GM23248 (cell line): ENCODE measurements at places on chromosomes 6 and 20.
A peak's percentile ranks its signal among the peaks of the same experiment; 100 is the strongest.

DNA sequence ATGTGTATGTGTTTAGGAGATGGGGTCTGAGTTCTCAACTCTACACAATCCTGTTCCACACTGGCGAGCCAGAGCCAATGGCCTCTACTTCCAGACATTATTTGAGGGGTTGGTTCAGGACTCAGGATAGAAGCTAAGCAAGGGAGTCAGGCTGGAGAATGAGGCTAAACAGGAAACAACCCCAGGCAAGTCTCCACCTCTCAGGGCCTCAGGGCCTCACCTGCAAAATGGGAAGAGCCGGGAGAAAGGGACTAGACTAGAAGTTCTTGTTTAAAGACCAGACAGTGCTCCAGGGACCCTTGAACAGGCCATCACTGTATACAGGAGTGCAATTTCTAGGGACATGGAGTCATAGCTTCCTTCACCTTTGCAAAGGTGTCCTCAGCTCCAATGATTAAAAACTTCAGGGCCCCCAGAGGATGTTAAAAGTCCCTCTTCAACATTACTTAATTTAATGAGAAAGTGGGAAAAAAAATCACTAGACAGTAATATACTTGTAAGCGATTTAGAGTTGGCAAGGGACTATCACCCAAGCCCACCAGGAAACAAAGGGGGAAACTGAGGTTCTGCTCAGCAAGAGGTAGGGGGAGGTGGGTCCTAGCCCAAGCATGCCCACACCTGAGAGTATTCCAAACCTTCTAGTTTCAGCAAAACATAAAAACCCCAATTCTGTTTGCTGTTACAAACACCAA, 41.7 kb downstream of the ZMYND8 start:
- no peak for DNase-seq

- peak; percentile 82 for DNase-seq
Measured at GRCh38 chr6:21593927-21594415, 420 bp downstream of the SOX4 start.

DNA sequence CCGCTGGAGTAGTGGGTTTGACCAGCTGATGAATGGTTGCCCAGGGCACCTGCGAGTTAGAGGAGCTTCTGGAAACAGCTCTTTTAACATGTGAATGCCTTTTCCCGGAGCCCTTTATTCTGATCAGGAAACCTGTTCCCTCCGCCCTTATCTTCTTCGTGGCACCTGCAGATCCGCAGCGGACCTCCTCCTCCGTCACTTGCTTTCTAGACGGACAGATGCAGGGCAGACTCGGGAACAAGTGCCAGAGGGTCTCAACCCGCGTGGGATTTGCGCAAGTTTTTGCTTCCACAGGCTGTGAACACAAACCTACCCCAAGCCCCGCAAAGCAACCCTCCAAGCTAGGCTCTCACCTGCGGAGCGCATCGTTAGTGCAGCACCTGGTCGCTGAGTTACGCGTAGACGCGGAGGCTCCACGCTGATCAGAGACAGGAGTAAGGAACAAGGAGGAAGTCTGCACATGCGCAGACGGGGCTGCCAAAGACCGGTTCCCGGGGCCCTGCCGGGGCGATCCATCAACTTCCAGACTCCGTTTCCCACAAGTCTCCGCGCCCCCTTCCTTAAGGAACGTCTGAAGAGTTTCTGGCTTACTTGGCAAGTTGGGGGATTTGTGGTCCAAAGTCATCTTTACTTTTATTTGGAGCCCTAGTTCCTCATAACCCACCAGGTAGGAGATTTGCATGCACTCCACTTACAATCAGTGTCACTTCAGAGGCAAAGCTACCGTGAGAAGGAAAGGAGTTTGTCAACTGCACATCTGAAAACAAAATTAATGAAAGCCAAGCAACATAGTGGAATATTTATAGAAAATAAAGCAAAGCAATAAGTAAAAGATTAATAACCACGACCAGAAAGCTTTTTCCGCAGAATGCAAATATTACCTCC, 52.7 kb upstream of the ELMO2 start:
- DNase-seq = no peak

DNA sequence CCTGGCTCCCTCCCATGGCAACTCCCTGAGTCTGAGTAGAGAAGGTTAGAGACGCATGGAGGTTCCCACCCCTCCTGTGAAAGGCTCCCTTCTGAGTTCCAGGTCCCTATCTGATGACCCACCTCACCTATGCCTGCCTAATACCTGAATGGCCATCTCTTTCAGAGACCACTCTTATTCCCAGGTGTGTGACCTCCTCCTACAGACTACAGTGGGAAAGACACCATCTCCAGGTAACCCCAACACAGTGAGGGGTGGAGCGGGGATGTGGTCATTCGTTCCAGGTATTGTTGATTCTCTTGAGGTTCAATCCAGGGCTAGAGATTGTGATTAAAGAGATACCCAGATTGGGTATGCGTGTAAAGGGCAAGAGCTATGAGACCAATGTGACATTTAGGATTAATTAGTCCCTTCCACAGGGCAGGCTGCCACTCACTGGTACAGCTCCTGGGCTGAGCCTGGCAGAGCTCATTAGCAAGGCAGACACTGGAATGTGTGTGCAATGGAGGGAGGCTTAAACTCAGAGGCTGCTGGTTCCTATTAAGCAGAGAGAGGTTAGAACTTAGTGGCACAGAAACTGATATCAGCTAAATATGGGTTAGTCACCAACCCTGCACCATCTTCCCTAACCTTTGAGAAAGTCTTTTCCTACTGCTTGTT, 46.5 kb upstream of the IER3 start:
- DNase-seq = no peak

DNA sequence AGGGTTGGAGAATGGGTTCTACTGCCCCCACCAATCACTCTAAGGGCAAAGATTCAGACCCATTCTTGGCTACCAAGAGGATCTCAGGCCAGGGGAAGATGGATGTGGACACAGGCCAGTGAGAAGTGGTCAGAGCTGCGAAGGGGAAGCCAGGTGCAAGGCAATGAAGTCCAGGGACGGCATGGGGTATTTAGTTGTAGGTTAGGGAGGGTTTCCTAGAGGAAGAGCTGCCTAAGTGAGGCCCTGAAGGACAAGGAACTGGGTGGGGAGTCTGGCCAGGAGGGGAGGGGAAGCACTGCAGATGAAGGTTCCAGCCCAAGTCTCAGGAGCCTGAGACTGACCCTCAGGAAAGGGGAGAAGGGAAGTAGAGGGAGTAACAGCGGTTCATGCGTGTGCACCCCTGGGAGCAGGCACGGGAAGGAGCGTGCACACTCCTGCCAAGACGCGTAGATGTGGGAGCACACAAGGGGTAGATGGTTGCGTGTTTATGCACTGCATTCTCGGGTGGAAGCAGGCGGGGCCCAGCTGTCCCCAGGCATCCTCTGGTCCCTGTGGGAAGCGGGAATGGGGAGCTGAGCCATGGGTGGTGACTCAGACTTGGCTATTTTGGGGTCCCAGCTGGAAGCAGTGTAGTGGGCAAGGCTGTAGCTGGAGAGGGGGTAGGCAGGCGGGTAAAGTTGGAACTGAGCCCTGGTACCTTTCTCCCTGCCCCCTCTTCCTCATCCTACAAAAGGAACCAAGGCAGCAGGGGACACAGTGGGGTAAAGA, 3.3 kb downstream of the ACTL10 start:
- DNase-seq = no peak

DNA sequence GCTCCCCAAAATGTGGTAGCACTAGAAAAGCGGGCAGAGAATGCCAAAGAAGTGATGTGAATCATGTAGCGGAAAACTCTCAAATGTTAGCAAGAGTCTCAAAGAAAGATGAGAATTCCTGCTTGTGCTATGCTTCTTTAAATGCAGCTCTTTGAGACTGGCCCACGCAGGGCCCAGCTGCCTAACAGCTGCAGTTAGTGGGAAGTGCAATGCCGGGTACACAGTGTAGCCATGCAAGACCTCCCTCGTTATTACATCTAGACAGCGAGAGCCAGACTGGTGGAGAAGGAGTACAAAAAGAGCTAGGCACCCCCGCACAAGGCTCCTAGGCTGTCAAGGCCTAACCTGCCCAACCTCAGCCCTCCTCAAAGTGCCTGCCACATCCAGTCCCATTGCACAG, 201.7 kb upstream of the PRDM1 start:
- DNase-seq = no peak
